Activated CD4-positive, alpha-beta T cell treated with anti-CD3 and anti-CD28 coated beads, Interleukin-2, amount 50 U/mL, for 1 hour (primary cell): ENCODE measurements at places on chromosomes 11 and 22.

- DNase-seq: no peak
Measured at GRCh38 chr11:61951484-61952135, 1.5 kb downstream of the BEST1 start.

GRCh38 chr22:23692598-23693291 is 1.9 kb downstream of the RGL4 start:
- DNase-seq: no peak

GRCh38 chr22:24444729-24445466 is 17.5 kb downstream of the ADORA2A start:
- no peak for DNase-seq

DNA sequence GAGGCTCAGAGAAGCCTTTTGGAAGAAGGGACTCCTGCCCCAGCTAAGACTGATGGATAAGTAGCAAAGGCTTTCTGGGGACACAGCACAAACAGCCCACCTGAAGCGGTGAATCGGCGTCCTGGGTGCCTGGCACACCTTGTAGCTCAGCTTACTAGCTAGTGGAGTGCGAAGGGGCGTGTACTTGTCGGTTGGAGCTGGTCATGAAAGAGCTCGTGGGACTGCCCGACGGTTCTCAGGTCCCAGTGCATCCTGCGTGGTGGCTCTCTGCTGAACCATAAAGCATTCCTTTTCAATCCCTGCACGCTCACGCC is 690 bp upstream of the UVRAG start:
- no peak for DNase-seq

- no peak for DNase-seq
Measured at GRCh38 chr11:35619855-35620640, 1.8 kb downstream of the FJX1 start.

- DNase-seq: no peak
Measured at GRCh38 chr22:49753961-49754695, 73.5 kb downstream of the BRD1 start.

- DNase-seq: no peak
Measured at GRCh38 chr11:64114231-64114630, 51.7 kb downstream of the MACROD1 start.

DNA sequence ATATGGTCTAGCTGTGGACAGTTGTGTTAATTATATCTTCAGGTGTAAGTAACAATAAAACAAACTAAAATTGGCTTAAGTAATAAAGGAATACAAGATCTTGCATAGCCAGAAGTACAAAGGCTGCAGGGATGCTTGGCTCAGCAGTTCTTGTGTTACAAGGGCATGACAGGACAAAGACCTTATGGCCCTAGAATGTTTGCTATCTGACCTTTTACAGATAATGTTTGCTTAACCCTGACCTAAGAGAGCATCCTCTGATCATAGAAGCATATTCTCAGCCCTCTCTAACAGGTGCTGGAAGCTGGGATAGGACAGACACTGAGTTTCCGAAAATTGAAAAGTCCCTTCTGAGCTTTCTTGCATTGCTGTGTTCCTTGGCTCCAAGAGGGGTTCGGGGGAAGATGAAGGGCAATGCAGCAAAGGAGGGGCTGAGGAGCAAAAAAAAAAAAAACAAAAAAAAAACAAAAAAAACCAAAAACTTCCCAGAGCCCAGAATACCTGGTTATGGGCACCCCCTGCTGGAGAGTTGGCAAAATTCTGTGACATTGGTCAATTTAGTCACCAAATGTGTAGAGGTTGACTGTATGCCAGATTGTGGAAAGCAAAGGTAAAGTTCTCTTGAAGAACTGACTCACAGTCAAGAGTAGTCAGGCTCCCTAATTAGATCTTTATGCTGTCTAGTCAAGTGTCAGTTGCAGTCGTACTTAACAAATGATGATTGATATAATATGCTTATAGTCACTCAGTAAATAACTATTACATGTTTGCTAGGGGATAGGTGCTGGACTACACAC is 10.4 kb upstream of the HIKESHI start:
- DNase-seq: peak; percentile 63

DNA sequence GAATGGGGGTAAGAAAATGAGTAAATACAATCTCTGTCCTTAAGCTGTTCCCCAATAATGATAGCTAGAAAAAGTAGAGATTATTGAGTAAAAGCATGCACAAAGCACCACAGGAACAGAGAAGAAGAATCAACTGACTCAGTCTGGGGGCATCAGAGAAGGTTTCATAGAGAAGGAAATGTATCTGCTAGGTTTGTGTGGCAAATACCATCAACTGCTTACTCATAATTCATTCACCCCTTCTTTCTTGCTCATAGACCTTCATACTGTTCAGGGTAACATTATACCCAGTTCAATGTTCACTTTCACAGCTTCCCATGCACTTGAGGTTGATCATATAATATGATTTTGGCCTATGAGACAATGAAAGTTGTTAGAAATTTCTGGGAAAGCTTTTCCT is 85.2 kb upstream of the SCUBE2 start:
- no peak for DNase-seq

DNA sequence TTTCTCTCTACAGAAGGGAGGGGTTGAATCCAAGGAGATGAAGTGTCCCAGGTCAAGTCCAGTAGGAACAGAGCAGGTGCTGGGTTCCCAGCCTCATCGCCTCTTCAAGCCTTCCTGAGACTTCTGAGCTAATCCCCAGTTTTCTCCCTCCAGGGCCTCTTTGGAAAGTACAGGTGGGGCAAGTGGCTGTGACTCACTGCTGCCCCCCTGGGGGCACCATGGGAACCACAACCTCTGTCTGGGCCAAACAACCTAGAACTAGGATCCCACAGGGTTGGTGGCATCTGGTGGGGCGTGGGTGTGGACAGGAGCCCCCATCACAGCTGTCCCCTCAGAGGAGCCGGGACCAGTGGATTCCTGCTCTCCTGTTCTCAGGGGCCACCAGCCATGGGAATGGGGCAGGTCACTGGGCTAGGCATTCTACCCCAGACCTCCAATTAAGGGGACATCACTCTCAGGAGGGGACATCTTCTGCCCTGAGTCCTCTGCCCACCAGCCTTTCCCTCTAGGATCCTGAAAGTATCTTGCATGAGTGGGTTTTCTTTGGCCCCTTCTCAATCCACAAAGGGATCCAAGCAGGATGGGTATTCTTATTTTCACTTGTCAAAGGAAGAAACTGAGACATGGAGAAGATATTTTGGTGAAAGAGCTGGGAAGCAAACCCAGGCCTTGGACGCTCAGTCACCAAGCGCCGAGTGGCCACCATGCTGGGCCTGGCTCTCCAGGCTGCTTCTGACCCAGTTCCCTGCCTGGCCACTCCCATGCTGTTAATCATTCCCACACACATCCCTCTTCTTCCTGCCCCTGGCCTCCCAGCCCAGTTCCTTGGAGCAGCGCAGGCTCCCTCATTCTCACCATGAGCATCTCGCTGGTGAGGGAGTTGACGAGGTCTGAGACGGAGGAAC is 23.8 kb downstream of the LRRC10B start:
- DNase-seq: peak; percentile 34

DNA sequence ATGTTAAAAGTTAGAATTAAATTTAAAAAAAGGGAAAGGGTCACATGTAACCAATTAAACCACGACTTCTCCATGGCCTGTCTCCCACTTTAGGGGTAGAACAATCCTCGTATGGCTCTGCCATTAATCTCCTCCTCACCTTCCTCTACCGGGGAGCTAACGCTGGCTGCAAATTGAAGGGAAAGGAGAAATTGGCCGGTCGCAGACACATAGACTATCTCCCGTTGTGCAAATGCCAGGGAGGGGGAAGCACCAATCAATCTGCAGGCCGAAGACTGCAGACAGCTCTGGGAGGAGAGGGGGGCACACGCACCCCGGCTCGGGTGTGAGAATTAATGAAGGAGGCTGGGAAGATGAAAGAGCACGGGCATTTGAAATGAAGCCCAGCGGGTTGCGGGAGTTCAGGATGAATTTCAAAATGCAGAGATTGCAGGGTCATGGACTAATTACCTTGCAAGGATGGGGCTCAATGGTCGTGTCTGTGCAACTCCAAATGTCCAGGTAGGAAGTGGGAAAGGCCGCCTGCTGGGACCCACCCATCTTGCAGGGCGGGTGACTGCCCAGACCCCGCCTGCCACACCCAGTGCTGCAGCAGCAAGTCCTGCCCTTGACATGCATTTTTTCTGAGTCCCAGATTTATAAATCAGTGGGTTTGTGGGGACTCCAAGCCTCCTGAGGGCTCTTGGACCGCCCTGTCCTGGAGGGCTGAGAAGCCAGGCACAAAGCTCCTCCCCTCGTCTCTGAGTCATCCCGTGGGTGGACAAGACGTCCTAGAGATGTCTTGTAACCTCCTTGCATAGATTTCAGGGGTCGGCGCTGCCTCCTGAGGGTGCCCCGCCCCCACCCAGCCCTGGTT is 534.2 kb downstream of the TBC1D22A start:
- no peak for DNase-seq

DNA sequence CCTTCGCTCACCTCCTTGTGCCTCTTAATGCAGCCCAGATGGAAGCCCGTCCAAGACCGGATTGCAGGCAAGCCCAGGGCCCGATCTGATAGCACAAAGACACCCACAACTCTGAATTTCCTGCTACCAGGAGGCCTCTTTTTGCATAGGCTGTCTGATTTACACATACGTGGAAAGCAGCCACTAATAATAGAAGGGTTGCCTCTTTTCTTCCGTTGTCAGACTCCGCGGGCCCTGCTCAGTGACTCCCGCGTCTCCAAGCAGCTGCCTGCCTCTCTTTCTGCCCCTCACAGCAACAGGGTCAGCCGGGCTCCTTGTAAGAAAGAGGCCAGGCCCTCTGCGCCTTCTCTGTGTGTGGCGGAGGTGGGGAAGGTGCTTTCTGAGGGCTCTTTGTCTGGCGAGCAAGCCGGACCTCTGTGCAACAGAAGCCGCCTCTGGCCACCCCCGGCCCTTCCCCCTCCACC is 26.7 kb downstream of the FLI1 start:
- peak; percentile 38 for DNase-seq

DNA sequence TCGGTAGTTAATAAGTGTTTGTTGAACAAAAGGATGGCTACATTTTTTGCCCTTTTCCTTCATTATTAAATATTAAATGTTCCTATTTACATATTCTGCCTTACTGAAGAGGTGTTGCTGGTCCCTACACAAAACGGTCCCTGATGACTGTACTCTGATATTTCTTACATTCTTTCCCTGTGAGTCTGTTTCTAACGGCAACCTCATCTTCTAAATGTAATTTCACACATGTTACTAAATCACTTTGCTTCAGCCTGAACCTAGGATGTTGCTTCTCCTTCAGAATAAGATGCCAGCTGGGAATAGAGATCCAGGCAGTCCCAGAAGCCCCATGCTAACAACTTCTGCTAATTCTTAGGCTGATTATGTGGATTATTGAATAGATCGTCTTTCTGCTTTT is 50.3 kb downstream of the SPON1 start:
- no peak for DNase-seq

- no peak for DNase-seq
Measured at GRCh38 chr22:33635766-33636165, 284.5 kb downstream of the LARGE1 start.

DNA sequence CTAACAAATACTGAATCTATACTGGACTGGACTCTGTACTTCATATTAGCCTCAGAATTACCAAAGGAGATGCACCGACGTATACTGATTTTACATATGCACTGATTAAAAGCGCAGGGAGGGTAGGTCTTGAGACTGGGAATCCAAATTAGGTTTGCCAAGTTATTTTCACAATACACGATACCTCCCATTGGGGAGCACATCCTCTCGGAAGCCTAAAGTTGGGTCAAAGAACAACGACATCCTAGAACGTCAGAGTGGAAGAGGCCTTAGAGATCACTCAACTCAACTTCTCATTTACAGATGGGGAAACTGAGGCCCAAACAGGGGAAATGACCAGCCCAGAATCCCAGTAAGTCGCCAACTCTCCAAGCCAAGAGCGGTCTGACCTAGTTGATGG is 626 bp downstream of the DNAL4 start:
- DNase-seq: no peak

- no peak for DNase-seq
Measured at GRCh38 chr11:77409046-77409445, 64.8 kb downstream of the PAK1 start.

DNA sequence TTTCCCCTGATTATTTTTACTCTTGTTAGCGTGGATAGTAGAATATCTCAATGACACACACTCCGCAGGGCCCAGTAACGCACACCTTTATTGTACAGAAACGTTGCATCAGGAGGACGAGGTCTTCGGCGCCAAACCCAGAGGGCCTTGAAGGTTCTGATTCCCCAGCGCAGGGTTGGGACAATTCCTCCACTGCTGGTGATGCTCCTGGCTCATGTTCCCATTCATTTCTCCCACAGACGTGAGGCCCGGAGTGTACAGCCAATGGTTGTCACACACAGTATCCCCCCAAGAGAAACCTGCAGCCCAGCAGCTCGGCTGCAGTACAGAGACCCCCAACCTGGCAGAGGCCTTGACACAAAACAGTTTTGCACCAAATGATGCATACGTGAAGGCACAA is 6.1 kb upstream of the ANO1 start:
- DNase-seq: no peak

GRCh38 chr22:26559961-26560575 is 29.9 kb downstream of the TPST2 start:
- no peak for DNase-seq

- no peak for DNase-seq
Measured at GRCh38 chr11:83192606-83193245, 786 bp upstream of the ANKRD42 start.

DNA sequence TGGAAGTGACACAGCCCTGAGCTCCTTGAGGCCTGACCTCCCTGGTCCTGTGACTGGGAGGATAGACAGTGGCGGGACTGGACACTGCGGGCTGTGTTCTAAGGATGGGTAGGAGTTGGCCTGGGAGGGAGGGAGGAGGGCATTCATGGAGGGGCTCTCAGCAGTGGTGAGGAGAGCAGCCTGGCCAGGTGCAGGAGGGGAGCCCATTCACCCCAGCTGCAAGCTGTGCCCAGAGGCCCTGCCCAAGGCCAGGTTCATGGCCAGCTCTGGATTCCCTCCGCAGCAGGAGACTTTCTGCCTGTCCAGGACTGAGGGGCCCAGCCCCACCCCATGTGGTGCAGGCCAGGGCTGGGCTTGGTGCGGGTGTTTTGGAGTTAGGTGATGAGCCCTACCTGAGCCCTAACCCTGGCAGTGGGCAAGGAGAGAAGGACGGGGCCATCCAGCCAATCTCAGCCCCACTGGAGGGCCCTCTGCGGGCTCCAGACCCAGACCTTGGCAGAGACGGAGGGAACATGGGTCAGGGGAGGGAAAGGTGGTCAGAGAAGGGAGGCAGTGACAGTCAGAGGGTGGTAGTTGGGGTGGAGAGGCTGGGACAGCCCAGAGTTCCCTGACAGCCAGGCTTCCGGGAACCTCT is 26.8 kb downstream of the CACNA1I start:
- DNase-seq: no peak

- no peak for DNase-seq
Measured at GRCh38 chr11:1060852-1061616, 13.6 kb upstream of the MUC2 start.
